Stimulated activated CD4-positive, alpha-beta T cell treated with anti-CD3 and anti-CD28 coated beads, TNF-alpha, amount 100 ng/mL, for 4 hours (primary cell): ENCODE measurements at places on chromosomes 7 and 10.

DNA sequence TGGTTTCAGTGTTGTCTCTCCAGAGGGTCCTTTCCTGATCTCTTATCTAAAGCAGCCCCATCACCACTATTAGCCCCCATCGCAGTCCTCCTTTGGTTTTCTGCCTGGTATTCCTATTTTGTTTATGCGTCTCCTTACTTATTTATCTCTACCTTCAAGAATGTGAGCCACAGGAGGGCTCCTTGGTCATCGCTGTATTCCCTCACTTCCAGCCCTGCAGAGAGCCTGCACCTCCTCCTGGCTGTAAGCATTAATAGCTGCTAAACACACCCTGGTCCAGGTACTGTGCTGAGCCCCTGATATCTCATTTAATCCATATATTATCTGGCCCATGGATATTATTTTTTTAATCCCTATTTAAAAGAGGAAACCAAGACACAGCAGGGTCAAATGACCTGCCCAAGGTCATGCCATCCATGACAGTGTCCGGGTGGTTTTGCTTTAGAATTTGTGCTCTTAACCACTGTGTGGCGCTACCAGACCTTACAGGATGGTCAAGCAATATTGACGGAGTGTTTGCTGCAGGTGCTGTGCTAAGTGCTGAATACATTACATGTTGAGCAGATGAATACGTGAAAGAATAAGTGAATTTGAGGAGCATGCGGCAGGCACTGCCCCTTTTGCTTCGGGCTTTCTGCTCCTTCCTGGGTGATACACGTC lies 227.2 kb downstream of the ADAM12 start:
- DNase-seq = no peak

- no peak for DNase-seq
These were observed 14.5 kb downstream of the VWC2 start for GRCh38 chr7:49787980-49788379.

GRCh38 chr10:15251791-15252380 lies 83.4 kb upstream of the NMT2 start:
- no peak for DNase-seq

GRCh38 chr7:80508440-80508839 lies 3.4 kb downstream of the GNAT3 start:
- no peak for DNase-seq

GRCh38 chr7:128937647-128938543 lies at the start of gene IRF5:
Gene IRF5, plus strand, starts transcription at chr7:128937927. Its CDS starts 4,155 bp downstream, at chr7:128942082.
- DNase-seq = no peak

- no peak for DNase-seq
These were observed 129.7 kb downstream of the SEMA3E start for GRCh38 chr7:83519240-83519639.

GRCh38 chr10:126242397-126243260 lies 145.6 kb downstream of the ADAM12 start:
- no peak for DNase-seq

GRCh38 chr10:628386-629045 lies 61.0 kb downstream of the DIP2C start:
- DNase-seq = no peak

DNA sequence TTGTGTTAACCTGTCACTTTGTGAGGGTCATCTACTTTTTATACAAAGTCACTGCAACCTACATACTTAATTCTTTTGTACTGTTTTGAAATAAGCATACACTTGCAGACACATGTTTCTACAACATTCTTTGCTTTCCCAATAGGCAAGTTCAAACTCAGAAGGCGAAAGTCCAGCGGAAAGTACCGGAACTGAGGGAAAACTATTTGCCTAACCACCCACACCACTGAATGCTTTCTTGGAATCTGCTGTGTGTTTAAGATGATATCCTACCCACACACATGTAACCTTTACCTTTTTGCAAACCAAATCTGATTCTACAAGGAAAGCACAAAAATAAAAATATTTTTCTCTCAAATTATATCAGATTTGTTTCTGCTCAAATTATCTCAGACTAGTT lies 139.4 kb upstream of the AGR3 start:
- DNase-seq = no peak

DNA sequence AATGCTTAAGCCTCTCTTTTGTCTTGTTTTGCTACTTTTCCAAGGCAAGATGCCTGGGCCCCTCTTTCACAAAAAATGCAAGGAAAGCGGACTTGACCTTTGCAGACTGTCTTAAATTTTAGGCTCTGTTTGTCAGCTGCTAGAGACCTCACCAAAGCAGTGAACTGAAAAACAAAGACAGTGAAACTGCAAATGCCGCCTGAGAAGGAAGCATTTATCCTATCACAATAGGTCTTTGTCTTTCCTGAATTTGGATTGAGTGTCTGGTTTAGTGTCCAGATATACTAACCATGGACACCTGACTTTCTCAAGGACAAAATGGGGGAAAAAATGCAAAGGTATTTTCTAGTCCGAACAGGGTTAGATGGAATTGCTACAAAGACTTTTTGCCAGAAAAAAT lies 256.9 kb downstream of the INHBA start:
- no peak for DNase-seq

DNA sequence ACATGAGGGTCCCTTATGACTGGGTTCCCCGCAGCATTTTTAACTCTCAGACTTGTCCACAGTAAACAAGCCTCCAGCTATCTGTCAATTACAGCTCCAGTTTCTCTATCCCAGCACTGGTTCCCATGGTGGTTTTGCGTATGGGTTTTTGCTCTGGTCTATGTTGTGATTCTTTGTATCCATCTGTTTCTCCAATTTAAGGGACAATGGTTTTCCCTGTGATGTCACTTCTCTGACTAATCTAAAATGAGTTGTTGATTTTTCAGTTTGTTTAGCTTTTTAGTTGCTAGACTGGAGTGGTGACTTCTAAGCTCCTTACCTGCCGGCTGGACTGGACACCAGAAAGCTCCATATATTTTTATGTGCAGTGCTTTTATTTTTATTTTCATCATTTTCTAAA lies 303.7 kb downstream of the INHBA start:
- DNase-seq = no peak

DNA sequence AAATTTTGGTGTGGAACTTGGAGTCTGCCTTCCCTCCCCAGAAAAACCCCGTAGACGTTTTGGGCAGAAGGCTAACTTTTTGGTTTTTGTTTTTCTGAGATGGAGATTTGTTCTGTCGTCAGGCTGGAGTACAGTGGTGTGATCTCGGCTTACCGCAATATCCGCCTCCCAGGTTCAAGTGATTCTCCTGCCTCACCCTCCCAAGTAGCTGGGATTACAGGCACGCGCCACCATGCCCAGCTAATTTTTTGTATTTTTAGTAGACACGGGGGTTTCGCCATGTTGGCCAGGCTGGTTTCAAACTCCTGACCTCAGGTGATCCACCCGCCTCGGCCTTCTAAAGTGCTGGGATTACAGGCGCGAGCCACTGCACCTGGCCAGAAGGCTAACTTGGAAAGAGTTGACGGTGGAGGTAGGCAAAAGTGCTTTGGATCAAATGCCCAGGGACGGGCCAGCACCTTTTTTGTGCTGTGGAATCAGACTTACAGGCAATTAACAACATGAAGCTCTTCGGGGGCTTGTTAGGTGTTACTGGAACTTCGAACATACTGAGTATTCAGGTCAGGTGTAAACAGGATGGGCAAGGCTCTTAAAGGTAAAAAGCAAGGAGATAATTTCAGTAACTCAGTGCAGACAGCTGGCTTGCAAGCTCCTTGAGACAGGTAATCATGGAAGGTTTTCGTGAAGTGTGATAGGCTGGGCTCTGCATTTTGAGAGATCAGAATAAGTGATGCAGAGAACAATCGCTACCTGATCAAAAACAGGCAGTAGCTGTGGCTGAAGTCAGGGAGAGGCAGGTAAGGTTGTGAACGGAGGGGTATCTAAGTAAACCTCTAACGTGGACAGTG lies 1.8 kb downstream of the PPP1R35 start:
- DNase-seq = no peak

DNA sequence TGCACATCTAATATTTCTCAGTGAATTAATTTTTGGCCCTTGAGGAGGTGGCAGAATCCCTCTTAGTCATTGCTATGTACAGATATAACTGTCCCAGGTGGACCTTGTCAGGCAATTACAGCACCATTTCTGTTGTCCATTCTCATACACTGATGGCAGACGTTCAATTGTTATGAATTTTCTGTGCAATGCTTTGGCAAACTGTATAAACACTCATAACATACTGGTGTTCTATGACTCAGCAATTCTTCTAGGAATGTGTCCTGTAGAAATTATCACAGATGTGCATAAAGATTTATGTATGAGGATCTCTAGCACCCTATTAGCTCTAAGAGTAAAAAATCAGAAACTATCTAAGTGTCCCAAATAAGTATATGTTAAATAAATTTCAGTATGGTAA lies 80.8 kb downstream of the DNAJB9 start:
- DNase-seq = no peak

DNA sequence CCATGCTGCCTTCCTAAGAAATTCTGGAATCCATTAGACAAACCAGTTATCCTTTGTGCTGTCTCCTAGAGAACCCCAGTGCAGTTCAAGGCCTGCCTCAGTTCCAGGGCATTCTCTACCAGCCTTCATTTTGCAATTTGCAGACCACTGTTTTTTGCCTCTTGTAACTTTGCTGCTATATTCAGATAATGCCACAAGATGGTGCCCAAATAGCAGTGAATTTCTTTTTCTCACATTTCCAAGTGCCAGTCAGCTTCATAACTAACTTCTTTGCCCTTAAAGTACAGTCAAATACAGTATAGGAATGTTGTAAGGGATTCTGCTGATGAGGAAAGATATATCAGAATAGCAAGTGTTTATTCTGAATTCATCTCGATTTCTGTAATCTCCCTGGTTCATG lies 25.2 kb downstream of the LOXL4 start:
- no peak for DNase-seq

DNA sequence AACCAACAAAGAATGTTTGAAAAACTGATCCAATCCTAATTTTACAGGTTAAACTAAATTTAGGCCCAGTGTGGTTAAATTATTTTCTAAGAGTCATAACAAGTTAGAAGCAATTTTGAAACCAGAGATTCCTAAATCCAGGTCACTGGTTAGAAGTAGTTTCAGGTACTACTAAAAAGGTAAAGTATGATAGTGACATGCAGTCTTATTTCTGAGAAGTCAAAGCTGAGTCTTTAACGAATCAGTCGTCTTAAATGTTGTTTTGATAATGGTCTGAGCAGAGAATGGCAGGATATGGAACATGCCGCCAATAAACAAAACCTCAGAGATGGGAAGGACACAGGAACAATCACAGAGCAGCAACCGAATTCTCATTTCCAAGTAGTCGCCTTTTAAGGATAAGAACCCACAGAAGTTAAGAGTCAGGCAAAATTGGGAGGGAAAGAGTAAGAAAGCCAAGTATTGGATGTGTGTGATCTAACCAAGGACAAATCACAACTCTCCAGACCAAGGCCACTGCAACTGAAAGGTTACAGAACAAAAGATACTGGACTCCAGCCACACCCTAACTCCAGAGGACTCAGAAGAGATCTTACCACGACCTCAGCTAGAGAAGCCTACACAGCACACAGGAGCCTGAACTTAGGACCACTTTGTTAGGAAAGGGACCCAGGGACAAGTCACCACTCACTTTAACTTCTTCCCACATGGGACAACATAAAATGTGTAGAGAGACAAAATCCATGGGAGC lies 19.7 kb downstream of the TMEM243 start:
- DNase-seq = no peak

GRCh38 chr7:106625678-106626301 lies 35.2 kb downstream of the CCDC71L start:
- no peak for DNase-seq
